GF-D8 (cell line): ENCODE measurements at places on chromosomes 3 and 15.

DNA sequence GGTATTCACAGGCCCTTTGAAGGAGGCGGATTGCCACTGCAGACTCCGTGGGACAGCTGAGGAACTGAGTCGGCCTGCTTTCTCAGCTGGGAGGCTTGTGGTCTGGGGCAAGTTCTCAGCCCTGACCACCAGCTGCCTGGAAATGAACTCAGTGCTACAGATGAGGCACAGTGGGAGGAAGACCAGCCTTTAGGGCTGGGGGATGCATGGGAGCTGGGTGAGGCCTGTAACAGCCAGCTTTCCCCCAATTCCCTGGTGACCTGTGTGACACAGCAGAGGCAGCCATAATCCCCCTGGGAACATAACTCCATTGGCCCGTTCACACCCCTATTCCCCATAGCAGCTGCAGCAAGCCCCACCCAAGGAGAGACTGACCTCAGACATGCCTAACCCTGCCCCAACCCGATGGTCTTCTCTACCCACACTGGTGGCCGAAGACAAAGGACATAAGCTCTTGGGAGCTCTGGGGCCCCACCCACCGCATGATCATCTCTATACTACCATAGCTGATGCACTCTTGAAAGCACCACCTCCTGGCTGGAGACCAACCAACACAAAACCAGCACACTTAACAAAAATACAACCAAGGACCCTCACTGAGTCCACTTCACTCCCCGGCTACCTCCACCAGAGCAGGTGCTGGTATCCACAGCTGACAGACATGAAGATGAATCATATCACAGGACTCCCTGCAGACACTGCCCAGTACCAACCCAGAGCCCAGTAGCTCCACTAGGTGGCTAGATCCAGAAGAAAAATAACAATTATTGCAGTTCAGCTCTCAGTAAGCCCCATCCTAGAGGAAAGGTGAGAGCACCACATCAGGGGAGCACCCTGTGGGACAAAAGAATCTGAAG is 24.9 kb downstream of the ZMAT3 start:
- no peak for DNase-seq

- no peak for DNase-seq
Observed at GRCh38 chr3:128563439-128563838, 70.4 kb upstream of the GATA2 start.

DNA sequence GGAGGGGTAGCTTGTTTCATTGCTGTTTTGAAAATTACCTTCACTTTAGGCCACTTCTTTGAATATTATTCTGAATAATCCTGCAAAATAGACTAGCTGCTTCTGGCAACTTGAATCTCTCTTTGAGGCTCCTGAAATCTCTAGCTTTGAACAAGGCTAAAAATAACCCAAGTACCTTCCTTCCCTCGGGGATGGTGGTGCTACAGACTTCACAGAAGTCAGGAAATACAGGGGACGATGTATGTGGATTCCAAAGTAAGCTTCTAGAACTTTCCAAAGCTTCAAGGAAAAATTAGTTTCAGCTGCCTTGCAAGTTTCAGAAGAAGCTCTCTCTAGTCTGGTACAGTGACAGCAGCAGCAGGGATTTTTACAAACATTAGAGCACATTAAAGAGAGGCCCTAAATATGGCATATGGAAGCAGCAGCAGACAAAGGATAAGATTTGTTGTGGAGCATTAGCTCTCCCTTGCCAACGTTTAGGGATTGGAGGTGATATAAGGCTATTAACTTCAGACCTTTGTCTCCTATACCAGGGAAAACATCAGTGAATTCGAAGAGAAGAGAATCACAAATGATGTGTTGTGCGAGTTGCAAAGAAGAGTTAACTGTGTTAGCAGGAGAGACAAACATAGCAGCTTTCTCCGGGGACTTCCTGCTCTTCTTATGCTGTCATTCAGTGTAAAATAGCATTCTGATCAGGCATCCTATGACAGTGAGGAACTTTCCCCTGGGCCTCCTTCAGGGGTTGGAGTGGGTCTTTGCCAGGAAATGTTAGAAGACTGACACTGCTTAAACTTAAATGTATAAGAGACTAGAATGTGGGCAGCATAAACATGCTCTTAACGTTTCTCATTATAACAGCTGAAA is 783.0 kb upstream of the ARPP21 start:
- no peak for DNase-seq

DNA sequence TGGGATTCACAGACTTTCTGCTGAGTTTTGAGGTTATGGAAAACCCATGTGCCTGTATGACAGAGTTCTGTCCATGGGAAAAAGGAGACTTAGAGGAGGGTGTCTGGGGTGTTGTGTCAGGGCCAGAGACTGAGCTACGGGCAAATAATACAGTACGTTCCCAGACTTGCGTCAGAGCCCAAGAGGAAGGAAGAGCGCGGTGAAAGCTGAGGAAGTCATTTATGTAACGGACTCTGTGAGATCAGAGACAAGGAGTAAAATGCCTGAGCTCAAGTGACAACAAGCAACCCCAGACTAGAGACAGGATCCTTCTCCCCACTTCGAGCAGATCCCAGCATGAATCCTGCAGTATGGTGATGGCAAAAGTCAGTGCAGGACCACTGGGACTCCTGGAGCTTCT is 368.6 kb upstream of the MCTP2 start:
- DNase-seq: peak; percentile 91

DNA sequence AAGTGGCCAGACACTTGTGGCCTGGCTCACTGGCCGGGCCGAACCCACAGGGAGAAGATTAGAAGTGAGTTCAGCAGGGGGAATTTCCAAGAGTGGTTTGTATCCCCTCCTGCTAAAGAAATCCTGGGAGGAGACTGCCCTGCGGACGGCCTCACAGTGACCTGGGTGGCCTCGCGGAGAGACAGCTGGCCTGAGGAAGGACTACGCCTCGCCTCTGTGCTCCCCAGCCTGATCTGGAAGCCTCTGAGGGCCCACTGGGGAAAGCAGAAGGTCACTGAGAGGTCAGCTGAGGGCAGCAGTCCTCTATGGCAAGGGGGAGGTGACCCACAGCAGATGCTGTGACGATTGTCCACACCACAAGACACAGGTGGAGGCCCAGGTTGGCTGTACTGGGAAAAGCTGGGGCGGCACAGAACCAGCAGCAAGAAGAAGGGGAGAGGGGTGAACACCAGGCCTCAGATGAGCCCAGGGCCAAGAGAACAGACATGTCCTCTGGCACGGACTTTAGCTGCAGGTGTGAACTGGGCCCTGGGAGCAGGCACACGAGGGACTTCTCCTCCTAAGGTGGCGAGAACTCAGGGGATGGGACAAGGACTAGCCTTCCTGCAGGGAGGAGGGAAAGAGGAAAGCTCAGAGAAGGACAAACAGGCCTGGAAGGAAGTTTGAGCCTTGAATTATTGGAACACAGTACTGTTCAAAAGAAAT is 37.2 kb upstream of the DLG1 start:
- DNase-seq: no peak

- no peak for DNase-seq
Observed at GRCh38 chr3:40387001-40387894, at the start of gene ENTPD3. Gene ENTPD3 (plus strand): TSS chr3:40387184. CDS start chr3:40388058, 874 bp downstream.

DNA sequence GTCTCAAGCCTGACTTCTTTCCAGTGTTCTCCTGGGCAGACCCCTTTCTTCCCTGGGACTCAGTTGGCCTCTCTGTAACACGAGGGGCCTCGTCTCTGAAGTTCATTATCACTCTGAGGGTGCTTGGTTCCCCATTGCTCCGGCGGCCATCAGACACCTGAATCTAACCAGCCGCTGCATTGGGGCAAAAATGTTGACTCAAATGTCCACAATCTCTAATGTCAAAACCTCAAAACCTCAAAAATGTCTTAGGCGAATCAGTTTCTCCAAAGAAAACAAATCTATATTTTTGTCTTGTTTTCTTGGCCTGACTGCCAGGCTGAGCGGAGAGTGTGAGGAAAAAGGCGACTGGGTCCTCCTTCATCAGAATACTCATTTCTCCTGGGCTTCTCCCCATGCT is 220.7 kb downstream of the VPS13C start:
- DNase-seq: no peak
